HT1080 (cell line): ENCODE measurements at places on chromosomes 7 and 10.

DNA sequence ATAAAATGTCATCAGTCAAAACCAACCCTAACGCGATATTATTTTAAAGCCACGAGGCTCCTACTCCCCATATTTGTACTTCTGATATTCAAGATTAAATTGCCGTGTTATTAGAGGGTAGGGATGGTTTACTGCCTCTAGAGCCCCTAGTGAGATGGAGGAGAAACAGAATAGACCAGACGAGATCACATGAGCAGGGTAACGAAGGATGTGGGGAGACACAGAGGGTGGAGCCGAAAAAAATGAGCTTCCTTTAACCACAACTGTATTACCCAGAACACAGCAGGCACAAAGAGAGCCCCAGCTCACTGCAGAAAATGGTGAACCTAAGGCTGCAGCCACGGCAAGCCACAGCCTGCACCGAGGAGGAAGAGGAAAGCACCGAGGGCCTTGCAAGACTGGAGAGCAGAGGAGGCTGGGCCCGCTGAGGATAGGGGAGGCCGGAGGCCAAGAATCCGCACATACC lies 14.3 kb downstream of the ZC3HAV1 start:
- no peak for DNase-seq

DNA sequence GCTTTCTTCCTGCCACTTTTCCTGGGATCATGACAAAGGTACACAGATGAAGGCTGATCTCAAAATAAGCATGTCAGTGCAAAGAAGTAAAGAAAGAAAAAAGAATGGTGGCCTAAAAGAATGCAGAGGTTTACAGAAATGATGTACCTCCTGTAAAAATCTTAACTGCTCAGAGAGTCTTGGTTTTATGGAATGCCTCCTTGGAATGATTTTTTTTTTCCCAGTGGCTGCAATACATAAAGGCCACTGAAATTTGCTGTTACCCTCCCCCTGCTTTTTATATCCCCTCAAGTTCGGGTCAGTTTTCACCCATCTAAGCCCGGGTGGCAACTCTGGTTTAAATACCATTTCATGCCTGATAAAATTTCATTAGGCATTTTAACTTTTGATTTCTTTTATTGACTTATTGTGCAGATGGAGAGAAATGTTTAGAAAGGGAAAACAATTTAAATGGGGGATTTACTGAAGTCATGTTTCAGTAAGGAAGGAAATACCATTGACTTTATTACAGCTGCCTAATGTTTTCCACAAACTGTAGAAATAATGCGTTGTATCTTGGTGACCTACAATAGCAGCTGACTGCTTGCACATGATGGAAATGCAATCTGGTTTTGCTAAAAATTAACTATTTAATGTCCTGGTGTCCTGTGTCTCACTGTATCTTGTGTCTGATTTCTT lies 102.5 kb downstream of the SAMD9 start:
- DNase-seq = no peak

DNA sequence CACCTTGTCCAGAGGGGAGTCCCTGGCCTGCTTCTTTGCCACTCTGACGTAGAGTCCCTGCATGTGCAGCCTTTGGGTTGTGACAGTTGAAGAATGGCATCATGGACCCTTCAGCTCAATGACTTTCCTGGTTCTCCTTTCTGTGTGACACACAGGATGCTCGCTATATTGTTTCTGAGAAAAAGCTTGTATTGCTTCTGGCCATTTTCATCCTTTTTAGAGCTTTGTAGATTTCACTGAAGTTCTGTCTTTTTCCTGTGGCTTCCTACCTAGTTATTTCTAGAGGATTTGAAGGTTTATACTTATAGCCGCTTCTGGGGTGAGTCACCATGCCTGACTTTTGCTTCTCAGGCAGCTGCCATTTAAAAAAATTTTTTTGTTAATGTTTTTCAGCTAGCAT lies 27.0 kb downstream of the SND1 start:
- peak; percentile 51 for DNase-seq

DNA sequence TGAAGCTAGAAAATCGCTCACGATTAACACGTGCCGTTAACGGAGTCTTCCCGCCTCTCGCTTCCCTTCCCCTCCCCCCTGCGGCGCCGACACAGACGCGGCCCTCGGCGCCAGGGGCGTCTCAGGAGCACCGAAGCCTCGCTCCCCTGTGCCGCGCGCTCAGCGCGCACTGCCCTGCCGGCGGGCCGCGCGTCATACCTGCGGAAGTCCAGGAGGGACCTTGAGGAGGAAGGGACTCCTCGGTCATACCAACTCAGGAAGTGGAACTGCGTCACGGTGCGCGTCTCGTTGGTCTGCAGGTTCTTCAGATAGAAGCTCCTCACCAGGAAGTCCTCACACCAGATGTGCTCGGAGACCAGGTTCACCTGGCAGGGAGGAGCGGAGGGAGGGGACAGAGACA lies 239.6 kb downstream of the DNAJB6 start:
- no peak for DNase-seq

DNA sequence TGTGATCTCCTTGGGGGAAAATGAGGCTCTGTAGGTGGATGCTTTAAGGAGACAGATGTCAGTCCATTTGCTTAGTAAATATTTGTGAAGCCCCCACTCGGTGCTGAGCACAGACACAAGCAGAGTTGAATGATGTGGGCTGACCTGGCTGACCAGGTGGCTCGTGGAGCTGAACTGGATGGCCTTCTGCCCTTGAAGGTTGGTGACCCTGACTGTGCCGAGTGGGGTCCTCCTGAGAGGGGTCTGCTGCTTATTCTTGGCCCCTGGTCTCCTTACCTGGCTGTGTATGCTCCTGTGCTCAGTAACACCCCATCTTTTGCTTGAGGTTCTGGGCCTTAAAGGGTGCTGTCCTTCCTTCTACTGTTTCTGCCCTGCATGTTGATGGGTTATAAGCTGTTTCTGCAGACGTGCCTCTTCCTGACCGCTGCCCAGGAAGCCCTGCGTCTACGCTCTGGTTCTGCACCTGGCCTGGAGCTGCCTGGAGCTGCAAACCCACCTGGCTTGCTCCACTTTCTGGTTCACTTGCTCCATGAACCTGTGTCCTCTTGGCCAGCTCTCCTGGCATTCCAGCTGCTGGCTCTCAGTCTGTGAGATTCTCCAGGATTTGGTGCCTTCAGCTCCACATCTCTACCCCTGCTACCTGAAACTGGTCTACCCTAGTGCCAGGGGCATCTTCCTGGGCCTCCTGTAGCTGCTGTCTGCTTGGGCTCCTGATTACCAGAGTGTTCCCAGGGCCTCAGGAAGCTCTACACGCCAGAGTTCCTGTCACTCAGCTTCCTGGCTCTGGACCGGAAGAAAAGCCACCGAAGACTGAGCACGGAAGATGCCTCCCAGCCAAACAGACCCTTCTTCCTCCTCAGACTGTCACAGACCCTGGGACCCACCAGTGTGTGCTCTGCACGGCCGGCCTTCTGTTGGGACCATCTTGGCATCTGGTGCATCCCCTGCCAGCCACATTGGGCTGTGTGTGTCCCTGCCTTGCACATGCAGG lies 76.5 kb downstream of the ADCY1 start:
- DNase-seq = no peak

DNA sequence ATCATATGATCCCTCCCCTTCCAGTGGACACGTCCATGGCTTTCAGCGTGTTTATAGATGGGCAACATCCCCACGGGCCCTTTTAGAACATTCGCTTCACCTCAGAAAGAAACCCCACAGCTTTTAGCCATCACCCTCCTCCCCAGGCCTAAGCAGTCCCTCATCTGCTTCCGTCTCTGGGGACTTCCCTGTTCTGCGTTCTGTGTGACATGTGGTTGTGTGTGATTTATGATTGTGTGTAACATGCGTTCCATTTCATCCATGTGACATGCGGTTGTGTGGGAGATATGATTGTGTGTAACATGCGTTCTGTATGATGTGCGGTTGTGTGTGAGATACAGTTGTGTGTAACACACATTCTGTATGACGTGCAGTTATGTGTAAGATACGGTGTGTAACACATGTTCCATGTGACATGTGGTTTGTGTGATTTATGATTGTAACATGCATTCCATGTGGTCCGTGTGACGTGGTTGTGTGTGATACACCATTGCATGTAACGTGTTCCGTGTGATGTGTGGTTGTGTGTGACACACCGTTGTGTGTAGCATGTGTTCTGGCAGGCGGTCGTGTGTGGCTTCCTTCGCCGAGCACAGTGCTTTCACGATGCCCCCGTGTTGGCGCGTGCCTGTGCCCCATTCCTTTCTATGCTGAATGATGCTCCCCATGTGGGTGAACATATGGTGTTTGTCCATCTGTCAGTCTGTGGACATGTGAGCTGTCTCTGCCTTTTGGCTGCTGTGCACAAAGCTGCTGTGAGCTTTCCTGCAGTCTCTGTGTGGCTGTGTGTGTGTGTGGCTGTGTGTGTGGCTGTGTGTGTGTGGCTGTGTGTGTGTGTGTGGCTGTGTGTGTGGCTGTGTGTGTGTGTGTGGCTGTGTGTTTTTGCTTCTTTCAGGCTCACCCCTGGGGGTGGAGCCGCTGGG lies 26.2 kb downstream of the PWWP2B start:
- no peak for DNase-seq

DNA sequence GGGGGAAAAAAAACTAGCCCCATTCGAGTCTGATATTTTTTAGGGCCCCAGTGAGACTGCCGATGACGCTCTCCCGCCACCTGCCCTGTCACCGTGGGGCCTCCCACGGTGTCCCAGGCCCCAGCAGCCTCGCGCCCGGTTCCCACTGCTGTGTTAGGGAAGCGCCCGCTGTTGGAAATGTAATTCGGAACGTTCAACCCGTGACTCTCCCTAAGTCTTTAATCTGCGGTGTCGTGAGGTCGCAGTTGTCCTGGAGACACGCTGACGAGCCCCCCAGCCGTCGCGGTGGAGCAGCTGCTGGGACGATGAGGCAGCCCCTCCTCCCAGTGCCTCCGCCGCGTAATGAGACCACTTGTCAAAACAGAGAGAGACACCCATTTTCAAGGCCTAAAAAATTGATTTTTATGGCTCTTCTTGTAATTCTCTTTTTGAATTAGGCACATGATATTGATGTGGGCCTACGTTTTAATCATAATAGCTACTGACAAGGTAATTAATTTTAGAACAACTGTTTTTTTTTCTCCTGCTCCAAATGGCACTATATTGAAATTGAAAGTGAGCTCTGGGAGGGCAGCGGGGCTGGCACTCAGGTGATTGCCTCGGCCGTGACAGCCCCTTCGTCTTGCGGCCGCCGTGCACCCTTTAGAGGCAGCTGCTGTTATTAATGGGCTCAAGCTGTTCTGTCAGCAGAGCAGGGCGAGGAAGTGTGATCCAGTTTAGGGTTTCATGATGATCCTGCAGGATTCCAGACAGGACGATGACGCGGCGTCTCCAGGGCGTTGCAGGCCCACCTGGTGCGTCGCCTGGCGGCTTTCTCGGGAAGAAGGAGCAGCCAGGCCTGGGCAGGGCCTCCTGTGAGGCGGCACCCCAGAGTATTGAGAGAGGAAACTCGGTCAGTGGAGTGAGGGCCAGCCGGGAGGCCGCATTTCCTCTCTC lies 63.3 kb downstream of the NKX6-2 start:
- DNase-seq = no peak

GRCh38 chr10:47294057-47294456 lies 5.9 kb upstream of the GDF10 start:
- no peak for DNase-seq

GRCh38 chr10:2885288-2886278 lies 181.8 kb upstream of the PFKP start:
- DNase-seq = no peak

GRCh38 chr10:76168437-76168836 lies 737.0 kb downstream of the LRMDA start:
- DNase-seq = no peak

GRCh38 chr7:135910393-135911036 lies 66.6 kb downstream of the MTPN start:
- no peak for DNase-seq

DNA sequence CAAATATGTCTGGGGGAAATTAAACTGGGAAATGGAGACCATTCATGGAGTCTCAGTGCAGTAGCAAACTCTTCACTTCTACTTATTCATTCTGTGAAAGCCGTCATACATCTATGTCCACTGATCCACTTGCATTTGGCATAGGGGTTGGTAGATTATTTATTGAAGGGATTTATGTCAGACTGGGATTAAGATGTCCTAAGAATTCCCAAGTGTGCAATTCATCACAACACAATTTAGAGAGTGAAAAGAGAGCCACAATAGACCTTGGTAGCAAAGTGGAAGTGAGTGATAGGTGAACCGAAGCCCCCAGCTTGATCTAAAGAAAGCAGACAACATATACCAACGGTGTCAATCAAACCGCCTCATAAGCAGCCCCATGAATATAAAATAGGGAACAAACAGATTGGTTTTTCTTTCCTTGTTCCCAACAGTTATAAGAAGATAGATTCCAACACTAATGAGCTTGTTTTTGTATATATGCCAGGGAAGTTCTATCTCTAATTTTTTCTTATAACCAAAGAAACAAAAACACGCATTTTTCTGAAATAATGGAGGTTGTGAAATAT lies 234.3 kb downstream of the CACNA2D1 start:
- no peak for DNase-seq

DNA sequence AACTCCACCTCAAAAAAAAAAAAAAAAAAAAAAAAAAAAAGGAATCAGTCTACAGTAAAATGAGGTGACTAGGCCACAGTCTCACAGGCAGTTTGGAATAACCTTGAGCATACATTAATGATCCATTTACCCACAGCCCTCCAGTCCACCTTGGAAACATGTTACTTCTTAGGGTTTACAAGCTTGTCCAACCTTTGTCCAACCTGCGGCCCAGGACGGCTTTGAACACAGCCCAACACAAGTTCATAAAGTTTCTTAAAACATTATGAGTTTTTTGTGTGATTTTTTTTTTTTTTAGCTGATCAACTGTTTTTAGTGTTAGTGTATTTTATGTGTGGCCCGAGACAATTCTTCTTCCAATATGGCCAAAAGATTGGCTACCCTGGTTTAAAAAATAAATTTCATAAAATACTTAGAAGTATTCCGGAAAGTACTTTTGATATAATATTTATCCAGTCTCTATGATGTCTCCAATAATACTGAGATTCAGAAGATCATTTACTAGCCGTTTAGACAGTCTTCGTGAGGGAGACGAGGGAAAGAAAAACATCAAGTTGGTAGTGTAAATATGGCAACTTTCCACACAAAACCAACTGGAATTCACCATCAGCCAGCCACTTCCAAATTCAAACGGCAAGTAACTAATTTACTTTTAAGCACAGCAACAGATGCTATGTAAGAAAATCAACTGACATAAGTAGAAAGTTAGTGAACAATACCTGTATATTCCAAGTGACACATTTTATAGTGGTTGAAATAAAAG lies 9.9 kb downstream of the BAZ1B start:
- DNase-seq = no peak

GRCh38 chr7:116601426-116601825 lies 70.6 kb upstream of the MET start:
- DNase-seq = no peak

GRCh38 chr10:48451969-48452878 lies 145.7 kb downstream of the MAPK8 start:
- DNase-seq = no peak

DNA sequence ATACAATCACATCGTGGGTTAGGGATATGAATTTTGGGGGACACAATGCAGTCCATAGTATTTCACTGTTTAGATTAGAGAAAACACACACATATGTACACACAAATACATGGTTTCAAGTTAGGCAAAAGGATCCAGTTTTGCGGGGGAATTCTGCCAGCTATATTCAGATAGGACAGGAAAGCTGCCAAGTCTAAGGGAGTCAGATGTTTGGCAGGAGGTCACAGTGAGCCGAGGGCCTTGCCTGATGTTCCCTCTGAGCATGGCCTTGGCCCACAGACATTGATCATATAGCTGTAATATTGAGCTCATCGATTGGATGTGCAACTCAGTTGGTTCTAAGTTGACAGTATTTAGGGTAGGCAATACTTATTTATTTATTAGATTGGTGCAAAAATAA lies 122.8 kb downstream of the ADRA2A start:
- DNase-seq = no peak
